ENCODE measurements at places on chromosomes 4 and X.
A peak's percentile ranks its signal among the peaks of the same experiment; 100 is the strongest.

DNA sequence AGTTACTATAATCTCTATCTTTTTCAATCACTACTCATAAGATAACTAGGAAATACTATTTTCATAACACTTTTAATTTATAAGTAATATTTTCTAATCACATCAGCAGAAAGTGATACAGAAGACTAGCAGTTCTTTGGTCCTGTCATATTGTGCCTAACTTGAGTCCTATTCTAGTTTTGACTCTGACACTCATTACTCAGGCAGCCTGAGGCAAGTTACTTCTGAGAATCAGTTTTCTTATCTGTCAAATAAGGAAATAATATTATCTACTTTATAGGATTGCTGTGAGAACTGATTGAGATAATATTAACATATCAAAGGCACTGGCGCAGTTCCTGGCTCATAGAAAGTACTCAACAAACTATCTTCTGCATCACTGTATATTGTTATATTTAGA lies 17.8 kb downstream of the PITX2 start:
- no peak for DNase-seq

- DNase-seq: no peak
These were observed 114.3 kb downstream of the RBMX2 start for GRCh38 chrX:130516123-130516522.

GRCh38 chr4:16977081-16977480 lies 78.6 kb upstream of the LDB2 start:
- no peak for DNase-seq

DNA sequence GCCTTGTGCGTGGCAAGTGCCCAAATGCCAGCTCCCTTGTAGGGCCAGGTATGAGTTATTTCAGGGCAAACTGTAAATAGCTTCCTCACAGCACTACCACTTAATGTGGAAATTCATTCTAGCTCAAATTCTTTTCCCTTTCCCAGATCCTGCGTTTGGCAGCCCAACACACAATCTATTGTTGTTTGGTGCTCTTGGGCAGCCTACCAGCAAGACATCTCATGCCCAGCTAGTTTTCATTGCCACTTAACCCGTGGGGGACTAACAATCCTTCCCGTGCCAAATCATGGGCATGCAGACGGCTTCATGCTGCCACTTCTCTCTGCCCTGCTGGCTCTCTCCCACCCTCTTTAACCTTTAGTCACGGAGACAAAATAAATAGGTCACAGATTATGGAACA lies 454.2 kb downstream of the GRIA2 start:
- no peak for DNase-seq

GRCh38 chr4:146318894-146319293 lies 104.6 kb downstream of the REELD1 start:
- DNase-seq: no peak

DNA sequence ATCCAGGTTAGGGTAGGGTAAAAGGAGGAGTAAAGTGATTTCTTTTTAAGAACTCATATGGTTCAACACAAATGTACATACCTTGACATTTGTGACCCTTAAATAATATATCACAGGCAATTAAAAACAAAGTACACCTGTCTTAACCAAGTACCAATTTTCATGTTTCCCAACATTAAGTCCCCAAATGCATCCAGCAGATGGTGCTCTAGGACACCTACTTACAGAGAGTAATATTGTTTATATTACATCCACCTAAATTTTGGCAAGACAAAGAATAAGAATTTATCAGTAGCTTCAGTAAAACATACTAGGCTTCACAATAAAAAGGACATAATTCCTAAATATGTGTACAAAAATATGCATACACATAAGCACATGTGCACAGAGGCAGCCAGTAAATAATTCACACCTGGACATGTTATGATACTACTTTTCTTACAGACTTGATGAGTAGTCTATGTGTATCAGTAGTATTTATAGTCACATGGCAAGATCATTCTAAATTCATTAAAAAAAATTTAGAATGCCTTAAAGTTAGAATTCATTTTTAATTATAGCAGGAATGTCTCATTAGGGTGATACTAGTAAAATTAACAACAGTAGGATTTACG lies 219.7 kb downstream of the DCLK2 start:
- DNase-seq: peak; percentile 66

DNA sequence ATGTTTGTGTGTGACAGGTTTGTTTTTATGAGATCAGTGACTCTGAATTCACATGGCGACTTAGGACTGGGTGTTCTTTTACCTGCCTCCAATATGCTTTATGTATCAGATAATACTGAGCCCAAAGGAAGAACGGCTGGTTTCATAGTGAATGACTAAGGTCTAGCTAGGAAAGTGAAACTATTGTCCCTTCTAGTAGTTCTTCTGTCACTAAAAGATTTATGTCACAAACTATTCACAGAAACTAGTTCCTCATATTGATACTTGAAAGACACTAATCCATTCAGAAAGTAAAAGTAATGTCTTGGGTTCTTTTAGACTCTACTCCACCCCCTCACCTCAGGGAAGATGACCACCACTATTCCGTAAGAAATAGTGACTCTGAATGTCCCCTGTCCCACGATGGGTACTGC lies 81.7 kb downstream of the EGF start:
- DNase-seq: no peak

GRCh38 chr4:162706632-162707031 lies 460.1 kb downstream of the NAF1 start:
- DNase-seq: no peak

- DNase-seq: no peak
These were observed 137.6 kb upstream of the TBL1X start for GRCh38 chrX:9327086-9327746.

DNA sequence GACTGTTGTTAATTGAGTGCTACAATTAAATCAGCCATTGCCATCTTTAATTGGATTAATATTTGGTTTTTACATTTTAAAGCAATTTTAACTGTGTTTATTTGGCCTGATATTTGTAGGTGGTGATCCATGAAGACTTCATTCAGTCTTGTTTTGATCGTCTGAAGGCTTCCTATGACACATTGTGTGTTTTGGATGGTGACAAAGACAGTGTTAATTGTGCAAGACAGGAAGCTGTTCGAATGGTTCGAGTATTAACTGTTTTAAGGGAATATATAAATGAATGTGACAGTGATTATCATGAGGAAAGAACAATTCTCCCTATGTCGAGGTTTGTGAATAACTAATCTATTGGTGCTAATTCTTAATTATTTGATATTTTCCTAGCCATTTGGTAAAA lies 82.6 kb downstream of the USP9X start:
- no peak for DNase-seq
